ENCODE measurements at places on chromosomes 5 and 9.

- no peak for DNase-seq
These were observed 15.2 kb downstream of the HTR4 start for GRCh38 chr5:148639081-148639480.

GRCh38 chr9:133977421-133978201 is 14.5 kb downstream of the VAV2 start:
- no peak for DNase-seq

DNA sequence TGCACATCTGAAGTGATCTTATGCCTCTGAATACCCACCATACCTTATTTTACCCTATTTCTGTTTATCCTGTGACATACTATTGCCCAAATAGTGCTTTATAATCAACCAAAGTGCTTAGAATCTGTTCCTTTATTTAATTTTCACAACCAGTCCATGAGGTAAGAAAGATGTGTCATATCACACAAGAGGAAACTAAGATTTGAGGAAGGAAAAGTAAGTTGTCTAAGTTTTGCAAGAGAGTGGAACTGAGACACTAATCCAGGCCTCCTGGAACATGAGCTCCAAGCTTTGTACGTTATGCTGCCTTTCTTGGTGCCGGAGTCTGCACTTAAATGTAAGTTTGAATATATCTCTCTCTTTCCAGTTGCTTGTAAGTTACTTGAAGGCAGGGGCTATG is 17.2 kb downstream of the KDM3B start:
- no peak for DNase-seq

DNA sequence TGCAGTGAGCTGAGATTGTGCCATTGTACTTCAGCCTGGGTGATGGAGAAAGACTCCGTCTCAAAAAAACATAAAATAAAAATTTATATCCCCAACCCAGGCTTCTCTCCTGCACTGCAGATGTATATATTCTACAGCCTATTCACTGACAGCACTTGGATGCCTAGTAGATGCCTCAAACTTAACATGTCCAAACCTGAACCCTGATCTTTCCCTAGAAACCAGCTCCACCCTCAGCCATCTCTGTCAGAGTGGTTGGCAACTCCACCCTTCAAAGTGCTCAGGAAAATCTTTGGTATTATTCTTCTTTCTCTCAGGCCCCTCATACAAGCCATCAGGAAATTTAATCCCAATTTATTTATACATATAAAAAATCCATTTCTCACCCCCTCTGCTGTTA is 36.9 kb upstream of the TXN start:
- DNase-seq = no peak

- DNase-seq = no peak
These were observed 89.6 kb upstream of the DMRTA1 start for GRCh38 chr9:22356985-22357384.

GRCh38 chr5:155260798-155261197 is 247.2 kb downstream of the KIF4B start:
- no peak for DNase-seq

DNA sequence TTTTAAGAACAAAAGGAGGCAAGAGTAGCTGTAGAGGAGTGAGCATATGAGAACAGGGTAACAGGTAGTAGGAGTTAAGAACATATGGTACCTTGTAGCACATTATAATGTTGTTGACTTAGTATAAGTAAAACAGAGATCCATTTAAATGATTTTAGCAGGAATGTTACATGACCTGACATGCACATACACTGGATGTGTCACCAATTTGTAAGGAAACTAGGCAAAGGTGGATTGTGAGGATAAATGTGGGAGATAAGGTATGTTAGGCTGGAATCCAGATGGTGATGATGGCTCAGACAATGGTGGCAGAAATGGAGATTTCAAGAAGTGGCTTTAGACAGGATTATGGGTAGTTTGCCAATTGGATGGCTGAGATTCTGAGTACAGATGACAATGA is 443.1 kb upstream of the DAB2 start:
- DNase-seq = no peak

GRCh38 chr9:33752130-33752637 is 43.2 kb upstream of the PRSS3 start:
- no peak for DNase-seq

DNA sequence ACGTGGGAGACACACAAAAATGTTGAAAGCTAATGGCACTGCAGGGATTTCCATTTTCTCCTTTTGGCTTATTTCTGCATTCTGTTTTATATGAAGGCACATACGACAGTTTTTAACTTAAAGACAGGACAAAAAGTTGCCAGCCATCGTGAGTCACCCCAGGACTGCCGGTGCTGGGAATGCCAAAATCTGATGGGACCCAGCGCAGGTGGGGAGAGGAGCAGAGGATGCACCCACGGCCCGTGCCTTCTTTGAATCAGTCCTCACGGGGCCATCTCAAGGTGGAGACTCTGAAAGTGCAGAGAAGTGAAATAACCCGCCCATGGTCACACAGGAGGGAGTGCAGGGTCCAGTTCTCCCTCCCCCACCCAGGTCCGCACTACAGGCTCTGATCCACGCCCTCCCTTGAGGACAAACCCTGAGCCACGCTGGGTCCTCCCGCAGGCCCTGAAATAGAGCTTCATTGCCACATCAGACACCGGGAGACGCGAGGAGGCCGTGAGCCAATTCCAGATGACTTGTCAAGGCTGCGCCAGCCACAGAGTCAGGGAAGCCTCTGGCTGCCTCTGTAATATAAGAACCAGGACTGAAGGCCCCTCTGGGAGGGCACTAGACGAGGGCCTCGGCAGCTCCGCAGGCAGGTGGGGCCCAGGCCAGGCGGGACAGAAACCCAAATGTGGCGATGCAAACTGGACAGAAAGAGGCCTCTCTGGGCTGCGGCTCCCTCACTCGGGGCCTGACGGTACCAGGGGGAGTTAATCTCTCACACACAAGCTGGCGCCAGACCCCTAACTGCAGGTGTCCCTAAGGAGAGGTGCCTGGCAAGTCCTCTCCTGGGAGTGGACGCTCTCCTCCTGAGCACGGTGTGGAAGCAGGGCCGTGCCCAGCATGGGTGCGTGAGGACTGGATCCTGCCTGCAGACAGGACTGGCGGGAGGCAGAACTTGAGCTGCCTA is 22.9 kb downstream of the ADAMTS2 start:
- peak; percentile 56 for DNase-seq

- no peak for DNase-seq
These were observed 80.4 kb downstream of the SLC12A2 start for GRCh38 chr5:128163991-128164390.

GRCh38 chr5:122077366-122078115 is 518 bp downstream of the LOX start:
- DNase-seq = peak; percentile 63

DNA sequence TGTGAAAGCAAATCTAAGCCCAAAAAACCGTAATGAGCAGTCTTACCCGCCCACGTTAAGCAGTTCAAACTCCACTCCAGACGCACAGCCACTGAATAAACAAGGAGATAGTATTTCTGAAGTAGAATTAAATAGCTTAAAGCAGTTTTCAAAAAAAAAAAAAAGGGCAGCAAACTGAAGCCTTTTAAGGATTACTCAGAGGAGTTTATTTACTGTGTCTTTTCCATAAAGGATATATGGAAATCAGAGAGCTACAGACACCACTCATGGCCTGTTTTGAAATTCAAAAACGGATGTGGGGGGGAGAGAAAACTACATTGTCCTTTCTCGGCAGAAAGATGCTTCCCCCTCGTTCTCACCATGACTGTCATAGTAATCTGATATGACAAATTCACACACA is 83.7 kb upstream of the IRX1 start:
- DNase-seq = no peak

GRCh38 chr5:160961038-160961437 is 109.0 kb upstream of the ATP10B start:
- DNase-seq = no peak

- no peak for DNase-seq
These were observed 178.4 kb downstream of the FANCC start for GRCh38 chr9:95139126-95139525.

DNA sequence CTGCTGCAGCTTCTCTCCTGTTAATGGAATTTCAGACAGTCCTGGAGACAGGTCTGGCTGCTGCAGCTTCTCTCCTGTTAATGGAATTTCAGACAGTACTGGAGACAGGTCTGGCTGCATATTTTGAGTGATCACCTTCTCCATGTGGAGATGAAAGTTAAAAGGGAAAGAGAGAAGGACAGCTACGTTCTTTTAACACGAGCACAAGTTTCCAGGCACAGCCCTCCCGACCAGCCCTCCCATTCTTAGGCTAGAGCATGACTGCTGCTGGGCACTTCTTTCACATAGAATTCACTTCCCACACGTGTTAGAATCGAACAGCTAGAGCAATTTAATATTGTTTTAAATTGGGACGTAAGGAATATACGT is 133.3 kb upstream of the DMRT1 start:
- DNase-seq = no peak

- no peak for DNase-seq
These were observed 1.2 kb downstream of the PRRT1B start for GRCh38 chr9:131546336-131547084.

DNA sequence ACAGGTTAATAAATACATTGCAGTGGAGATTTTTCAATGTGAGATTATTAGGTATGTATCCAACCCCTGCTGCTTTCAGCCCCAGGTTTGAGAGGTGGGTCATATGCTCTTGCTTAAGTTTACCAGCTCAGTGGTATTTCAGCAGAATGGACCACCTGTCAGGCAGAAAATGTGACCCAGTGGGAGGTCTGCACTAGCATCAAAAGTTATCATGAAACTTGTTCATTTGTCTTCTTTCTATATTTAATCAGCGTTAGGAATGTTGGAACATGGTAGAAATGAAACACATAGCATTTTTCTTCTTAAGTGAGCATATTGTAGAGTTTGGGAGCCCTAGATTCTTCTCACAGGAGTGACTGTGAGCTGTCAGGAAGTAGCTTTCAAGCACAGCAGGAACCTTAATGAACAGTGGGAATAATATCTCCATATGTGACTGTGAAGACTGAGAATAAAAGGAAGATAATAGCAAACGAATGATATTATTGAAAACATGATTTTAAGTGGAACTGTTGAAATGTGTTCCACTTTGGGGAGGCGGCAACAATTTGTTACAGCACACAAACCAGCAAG is 596.9 kb upstream of the CDH6 start:
- DNase-seq = no peak

- DNase-seq = no peak
These were observed 192.2 kb downstream of the C9orf152 start for GRCh38 chr9:110015759-110016158.

DNA sequence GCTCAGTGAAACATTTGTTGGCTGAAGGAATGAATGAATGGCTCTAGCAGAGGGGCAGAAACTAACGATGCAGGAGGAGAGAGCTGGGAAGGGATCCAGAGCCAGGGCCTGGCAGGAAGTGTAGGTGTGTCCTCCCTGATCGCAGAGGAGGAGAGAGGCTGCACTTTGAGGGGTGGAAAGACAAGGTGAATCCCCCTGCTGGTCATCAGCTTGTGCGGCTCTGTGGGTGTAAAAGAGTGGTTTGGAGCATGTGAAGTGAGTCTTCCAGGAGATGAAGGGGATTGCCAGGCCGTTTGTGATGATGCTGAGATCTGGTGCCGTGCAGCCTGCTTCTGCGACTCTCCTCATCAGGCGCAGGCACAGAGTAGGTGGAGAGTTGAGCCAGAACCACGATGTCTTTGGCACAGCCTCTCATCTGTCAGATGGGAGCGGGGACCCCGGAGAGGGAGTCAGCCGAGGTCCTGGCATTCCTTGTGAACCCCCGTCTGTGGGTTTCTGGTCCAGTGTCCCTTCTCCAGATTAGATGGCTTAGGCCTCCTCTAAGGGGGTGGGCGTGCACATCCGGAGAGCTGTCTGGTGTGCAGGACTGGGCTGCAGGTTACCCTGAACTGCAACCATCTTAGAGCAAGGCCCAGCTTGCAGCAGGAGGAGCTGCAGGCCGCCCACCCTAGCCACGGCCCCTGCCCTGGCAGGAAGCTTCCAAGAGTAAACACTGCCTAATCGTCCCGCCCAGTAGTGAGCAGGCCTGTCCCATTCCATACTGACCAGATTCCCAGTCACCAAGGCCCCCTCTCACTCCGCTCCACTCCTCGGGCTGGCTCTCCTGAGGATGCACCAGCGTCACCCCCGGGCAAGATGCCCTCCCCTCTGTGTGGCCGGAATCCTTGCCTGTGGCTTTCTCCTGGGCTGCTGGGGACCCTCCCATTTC is at the start of gene ADAMTS13:
Gene ADAMTS13 (plus strand): TSS at position 753 of the 928 bp plus-strand sequence. CDS start 77 bp downstream, at position 830.
- no peak for DNase-seq

DNA sequence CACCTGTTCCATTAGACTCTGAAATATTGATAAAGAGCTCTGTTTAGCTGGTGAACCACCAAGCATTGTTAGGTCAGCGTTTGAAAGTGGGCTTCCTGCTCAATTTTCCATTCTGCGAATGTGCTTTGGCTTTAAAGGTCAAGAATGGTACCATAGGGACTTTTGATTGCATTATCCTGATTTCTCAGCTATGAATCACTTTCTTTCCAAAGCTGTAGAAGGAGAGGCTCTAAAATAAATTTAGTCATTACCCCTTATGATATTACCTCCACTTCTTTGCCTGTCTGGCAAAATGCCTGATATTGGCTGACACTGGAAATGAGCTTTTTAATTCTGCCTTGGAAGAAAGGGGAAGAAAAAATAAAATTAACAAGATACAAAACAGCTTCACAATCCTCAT is 237.2 kb upstream of the CTNND2 start:
- DNase-seq = no peak

DNA sequence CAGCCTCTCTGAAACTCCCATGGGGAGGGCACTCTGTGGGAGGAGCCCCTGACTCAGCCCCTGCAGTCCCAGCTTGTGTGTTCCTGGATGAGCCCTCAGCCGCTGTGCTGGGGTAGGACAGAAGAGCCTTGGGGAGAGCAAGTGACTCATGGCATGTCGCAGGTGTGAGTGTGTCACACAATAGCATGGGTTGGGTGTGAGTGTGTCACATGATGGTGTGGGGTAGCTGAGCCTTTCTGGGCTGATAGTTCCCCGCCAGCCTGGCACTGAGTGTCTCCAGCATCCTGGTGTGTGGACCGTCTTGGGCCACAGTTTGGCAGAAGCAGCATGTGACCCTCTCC is 83.4 kb downstream of the PHF2 start:
- no peak for DNase-seq

- no peak for DNase-seq
These were observed 211.6 kb downstream of the MAPKAP1 start for GRCh38 chr9:125495172-125496119.

- no peak for DNase-seq
These were observed 55.4 kb upstream of the PPP1R2B start for GRCh38 chr5:156794687-156795086.

- DNase-seq = no peak
These were observed 116.7 kb downstream of the UGCG start for GRCh38 chr9:112013266-112013665.

- DNase-seq = no peak
These were observed 2.8 kb upstream of the CMYA5 start for GRCh38 chr5:79686799-79687198.

DNA sequence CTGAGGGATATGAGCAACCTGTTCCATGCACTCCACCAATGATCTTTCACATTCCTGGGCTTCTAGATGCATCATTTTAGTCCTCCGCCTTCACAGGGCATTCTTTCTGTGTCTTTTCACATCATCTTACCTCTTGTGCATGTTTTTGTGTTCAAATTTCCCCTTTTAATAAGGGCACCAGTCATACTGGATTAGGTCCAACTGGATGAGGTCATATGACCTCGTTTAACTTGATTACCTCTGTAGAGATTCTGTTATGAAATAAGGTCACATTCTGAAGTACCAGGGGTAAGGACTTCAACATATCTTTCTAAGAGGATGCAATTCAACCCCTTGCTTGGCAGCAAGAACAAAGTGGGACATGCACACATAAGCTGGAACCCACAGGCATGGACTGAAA is 335.3 kb upstream of the TLE4 start:
- no peak for DNase-seq

GRCh38 chr9:38025166-38025565 is 43.9 kb downstream of the SHB start:
- DNase-seq = no peak
